Stimulated activated CD8-positive, alpha-beta memory T cell treated with anti-CD3 and anti-CD28 coated beads, Interleukin-7, amount 100 ng/mL, for 48 hours (primary cell): ENCODE measurements at places on chromosomes 6 and 20.

GRCh38 chr6:74256781-74257180 lies 560.8 kb downstream of the CD109 start:
- no peak for DNase-seq

DNA sequence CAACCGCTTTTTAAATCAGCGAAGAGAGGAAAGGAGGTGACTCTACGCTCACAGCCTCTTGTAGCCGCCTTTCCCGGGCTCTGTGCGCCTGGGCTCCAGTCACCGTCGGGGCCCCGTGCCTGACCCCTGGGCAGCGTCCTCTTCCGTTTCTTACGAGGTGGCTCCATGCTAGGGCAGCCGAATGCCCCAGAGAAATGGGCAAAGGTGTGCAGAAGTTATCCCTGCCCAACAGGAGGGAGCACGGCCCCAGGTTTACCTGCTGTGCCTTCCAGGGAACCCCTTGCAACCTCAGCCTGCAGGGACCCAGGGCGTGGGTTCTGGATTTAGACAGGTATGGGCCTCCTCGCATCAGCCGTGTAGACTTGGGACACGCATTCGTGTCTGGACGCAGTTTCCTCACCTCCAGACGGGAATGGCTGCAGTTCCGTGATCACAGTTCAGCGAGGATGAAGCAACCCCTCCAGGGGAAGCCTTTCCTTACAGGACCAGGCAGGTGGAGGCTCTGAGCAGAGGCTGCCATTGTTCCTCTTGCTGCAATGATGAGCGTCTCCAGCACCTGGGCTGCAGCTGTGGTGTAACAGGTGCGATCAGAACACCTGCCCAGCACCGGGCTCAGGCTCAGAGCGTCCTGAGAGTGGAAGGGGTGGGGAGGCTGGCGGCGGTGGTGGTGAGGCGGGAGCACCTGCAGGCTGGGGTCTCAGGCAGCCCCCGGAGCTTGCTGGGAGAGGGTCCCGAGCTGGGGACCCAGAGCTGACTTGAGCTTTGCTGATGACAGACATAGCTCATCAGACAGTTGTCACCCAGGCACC lies 81.3 kb upstream of the BHLHE23 start:
- DNase-seq, result no peak

GRCh38 chr6:119027465-119027864 lies 51.0 kb downstream of the FAM184A start:
- no peak for DNase-seq

DNA sequence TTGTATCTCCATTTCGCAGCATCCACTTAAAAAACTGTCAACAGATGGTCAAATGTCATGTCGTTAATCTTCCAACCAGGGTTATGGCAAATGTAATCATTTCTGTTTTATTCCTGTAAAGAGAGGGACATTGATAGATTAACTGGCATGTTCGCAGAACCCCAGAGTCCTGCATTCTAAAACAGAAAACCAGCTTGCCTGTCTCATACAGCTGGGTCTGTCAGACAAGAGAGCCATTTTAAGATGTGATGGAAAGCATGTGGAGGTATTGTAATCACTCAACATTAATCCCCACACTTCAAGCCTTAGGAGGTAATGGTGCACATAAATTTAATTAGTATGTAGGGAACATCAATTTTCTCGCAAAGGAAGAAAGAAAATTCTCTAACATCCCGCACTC lies 4.4 kb downstream of the SMLR1 start:
- no peak for DNase-seq

GRCh38 chr20:51860111-51860882 lies 58.0 kb upstream of the SALL4 start:
- DNase-seq, result no peak

GRCh38 chr6:41798901-41799558 lies 11.5 kb downstream of the TOMM6 start:
- no peak for DNase-seq

GRCh38 chr6:29617782-29618554 lies 15.0 kb downstream of the GABBR1 start:
- no peak for DNase-seq

DNA sequence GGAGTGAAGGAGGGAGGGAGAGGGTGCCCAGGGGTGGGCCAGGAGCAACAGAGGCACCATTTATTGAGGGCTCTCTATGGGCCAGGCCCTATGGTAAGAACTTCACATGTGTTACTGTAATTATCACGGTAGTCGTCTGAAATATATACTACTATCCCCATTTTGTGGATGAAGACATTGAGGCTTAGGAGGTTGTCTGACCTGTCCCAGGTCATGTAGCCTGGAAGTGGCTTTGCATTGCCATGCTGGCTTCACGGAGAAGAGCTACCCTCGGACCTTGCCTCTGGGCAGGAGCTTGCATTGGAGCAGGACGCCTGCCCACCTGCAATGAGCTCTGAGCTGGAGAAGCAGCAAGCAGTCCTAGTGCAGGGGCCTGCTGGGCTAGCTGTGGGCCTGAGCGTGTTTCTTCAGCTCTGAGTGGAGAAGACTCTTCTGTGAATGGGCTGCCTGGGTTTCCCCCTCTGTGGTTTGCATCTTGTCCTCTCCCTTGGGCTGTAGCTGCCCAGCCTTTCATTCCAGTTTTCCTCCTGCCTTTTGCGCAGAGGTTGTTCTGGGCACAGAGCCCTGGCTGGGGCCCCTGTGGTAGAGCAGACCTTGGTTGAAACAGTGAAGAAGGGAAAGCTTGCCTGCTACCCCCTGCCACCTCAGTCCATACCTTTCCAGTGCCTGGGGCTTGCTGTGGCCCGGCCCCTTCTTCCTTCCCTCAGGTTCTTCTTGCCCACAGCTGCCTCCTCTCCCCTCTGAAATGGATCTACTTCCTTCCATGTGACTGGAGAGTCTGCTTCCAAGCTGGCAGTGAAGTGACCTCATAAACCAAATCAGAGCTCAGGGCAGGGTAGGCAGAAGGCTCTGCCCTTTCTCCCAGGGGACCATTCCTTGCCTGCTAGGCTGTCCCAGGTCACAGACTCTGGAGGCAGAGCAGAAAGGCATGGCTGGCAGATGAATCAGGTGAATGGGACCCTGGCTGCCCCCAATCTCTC lies 24.1 kb upstream of the SRF start:
- no peak for DNase-seq

- DNase-seq, result no peak
These were observed 5.1 kb upstream of the MBOAT1 start for GRCh38 chr6:20217324-20217855.

GRCh38 chr20:38725931-38726803 lies 1.9 kb downstream of the SLC32A1 start:
- DNase-seq, result no peak
